ENCODE measurements at places on chromosomes 13 and 19.
A peak's percentile ranks its signal among the peaks of the same experiment; 100 is the strongest.

DNA sequence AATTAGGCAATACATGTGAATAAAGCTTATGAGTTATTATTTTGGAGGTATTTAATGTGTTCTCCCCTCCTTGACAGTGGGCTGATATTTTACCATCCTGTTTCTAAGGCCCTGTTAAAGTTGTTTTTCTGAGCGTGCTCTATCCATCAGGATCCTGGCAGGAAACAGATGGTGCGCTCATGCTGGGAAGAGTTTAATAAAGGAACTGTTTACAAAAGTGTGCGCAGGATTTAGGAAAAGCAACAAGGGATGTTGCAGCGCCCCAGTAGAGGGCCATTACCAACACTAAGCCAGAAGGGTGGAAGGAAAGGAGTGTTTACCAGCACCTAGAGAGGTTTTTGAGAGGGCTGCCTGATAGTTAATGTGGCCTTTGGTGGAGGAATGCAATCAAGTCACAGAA, 374.5 kb downstream of the KCNRG start:
- H3K36me3 ChIP-seq = no peaks in the 10 kb centered on the region
- no peak overlapping the region for H3K4me3 ChIP-seq
- no peak for DNase-seq
- H3K27me3 ChIP-seq = no peaks in the 10 kb centered on the region
- peaks cover 23% of the 10 kb centered on the region for H3K4me1 ChIP-seq

DNA sequence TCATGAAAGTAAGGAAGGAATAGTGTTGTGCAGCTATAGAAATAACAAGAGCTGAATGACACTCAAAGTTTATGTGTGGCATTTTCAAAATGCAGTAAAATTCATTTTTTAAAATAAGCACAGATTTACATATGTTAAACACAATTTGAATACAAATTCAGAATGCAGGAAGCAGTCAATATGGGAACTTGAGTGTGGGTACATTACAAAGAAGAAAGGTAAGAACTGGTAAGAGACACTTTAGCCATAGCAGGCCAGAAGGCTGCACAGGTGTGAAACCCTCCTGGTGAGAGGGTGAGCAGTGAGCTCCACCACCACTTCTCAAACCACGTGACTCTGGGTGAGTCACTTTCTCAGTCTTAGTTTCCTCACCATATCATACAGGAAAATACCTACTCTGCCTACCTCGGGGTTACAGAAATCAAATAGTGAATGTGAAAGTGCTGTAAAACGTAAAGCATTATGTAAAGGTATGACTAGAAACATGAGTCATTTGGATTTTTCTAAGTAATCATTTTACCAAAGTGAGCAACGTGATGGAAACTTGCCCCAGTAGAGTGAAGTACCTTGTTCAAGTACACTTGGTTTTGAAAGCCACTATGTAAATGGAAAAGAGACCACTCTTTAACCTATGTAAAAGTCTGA, 40.5 kb downstream of the USP12 start:
- no peaks in the 10 kb centered on the region for H3K36me3 ChIP-seq
- peak overlapping the region; percentile 51 for H3K4me3 ChIP-seq
- H3K27me3 ChIP-seq = no peaks in the 10 kb centered on the region
- peak overlapping the region; percentile 85 for H3K27ac ChIP-seq
- peak; percentile 69 for DNase-seq
- H3K4me1 ChIP-seq = peaks cover 73% of the 10 kb centered on the region

- H3K27me3 ChIP-seq = peaks cover 2% of the 10 kb centered on the region
- H3K4me3 ChIP-seq = no peak overlapping the region
- peaks cover 10% of the 10 kb centered on the region for H3K4me1 ChIP-seq
Observed at GRCh38 chr13:48727241-48728011, 73.7 kb downstream of the CYSLTR2 start.

GRCh38 chr13:110413016-110413675, 106.1 kb downstream of the COL4A2 start:
- H3K4me3 ChIP-seq = no peak overlapping the region
- no peak for DNase-seq
- H3K36me3 ChIP-seq = no peaks in the 10 kb centered on the region
- peaks cover 10% of the 10 kb centered on the region for H3K27me3 ChIP-seq
- H3K27ac ChIP-seq = no peak overlapping the region

DNA sequence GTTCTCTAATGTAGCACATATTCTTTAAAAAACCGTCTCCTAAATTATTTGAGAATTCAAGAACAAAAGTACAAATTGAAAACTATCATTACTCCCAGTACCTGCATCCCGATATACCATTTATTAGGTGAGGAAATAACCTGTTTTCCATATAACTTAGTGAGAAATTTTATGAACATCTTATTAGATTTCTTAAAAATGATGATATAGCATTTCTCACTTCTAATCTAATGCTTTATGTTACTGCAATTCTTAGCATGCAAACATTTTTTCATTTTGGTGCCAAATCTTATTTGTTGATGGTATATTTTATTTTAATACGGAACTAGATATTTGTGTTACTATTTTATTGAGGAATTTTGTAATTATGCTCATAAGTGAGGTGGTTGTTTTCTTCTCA, 1321.3 kb upstream of the SLC10A2 start:
- no peak overlapping the region for H3K27ac ChIP-seq
- no peak for DNase-seq
- H3K27me3 ChIP-seq = no peaks in the 10 kb centered on the region
- no peak overlapping the region for H3K4me3 ChIP-seq
- H3K36me3 ChIP-seq = no peaks in the 10 kb centered on the region
- no peaks in the 10 kb centered on the region for H3K4me1 ChIP-seq

DNA sequence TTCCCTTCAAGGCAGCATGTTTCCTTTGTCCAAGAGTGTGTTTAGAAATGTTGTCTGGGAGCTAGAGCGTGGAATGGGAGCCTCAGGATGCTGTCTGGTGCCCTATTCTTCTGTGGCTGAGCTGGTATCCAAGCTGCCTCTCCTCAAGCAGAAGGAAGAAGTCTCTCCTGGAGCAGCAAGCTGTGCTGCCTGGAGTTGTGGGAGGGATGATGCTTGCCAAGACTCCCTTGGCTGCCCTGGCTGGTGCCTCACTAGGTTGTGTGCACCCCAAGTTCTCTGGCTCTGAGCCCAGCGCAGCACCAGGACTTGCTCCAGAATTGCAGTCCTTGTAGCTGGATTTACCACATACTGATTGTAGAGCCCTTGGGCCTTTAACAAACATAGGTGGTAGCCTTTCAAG, 4.7 kb upstream of the CYP4F3 start:
- no peak overlapping the region for H3K27ac ChIP-seq
- DNase-seq = no peak
- H3K36me3 ChIP-seq = no peaks in the 10 kb centered on the region
- peaks cover 8% of the 10 kb centered on the region for H3K4me1 ChIP-seq
- H3K27me3 ChIP-seq = peaks cover 5% of the 10 kb centered on the region

DNA sequence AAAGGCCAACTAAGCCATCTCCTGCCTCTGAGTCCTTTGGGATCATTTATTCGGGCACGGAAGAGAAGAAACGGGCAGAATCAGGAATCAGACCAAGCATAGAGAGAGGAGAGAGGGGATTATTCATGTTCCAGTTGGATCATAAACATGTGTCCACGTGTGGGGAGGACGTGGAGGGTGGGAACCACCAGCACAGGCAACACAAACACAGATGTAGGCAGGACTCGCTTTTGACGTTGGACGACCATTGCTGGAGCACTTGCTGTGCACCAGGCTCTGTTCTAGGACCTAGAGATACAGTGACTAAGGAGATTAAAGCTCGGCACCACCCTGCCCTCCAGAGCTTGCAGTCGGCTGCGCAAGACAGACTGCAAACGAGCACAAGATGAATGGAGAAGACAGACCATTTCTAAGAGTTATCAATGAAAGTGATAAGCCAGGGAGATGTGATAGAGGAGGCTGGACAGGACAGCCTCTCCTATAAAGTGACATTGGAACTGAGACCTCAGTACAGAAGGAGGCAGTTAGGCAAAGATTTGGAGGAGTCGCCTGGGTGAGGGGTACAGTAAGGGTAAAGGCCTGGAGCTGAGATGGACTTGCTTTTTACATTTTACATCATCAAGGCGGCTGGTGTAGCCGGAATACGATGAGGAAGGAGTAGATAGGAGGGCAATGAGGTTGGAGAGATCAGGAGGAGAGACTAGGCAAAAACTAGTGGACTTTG, 716 bp downstream of the SH2D3A start:
- H3K36me3 ChIP-seq = no peaks in the 10 kb centered on the region
- DNase-seq = no peak
- H3K4me3 ChIP-seq = peak overlapping the region; percentile 92
- H3K4me1 ChIP-seq = peaks cover 36% of the 10 kb centered on the region

GRCh38 chr13:45328661-45329111, 12.3 kb downstream of the TPT1 start:
- no peaks in the 10 kb centered on the region for H3K36me3 ChIP-seq
- H3K4me1 ChIP-seq = peaks cover 54% of the 10 kb centered on the region
- H3K27ac ChIP-seq = no peak overlapping the region
- peaks cover 1% of the 10 kb centered on the region for H3K27me3 ChIP-seq
- H3K4me3 ChIP-seq = no peak overlapping the region
- no peak for DNase-seq

GRCh38 chr19:50717026-50717723, 2.4 kb downstream of the SHANK1 start:
- H3K4me3 ChIP-seq = peak overlapping the region; percentile 56

DNA sequence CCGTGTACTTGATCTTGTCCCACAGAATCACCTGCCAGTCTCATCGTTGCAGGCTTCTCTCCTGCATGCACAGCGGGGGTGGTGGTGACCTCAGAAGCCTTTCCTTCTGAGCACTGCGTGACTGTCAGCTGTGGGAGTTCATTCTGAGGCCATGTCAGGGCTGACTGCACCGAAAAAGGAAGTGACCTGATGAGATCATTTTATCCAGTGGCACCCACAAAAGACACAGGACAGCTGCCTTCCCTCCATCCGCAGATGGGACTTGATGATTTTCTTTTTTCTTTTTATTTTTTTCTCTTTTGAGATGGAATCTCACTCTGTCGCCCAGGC, 89.7 kb downstream of the RAB20 start:
- DNase-seq = no peak
- no peaks in the 10 kb centered on the region for H3K4me1 ChIP-seq
- no peaks in the 10 kb centered on the region for H3K27me3 ChIP-seq
- H3K36me3 ChIP-seq = no peaks in the 10 kb centered on the region
- no peak overlapping the region for H3K4me3 ChIP-seq

- no peak overlapping the region for H3K4me3 ChIP-seq
- DNase-seq = no peak
- H3K27me3 ChIP-seq = no peaks in the 10 kb centered on the region
- H3K4me1 ChIP-seq = no peaks in the 10 kb centered on the region
- no peak overlapping the region for H3K27ac ChIP-seq
- H3K36me3 ChIP-seq = no peaks in the 10 kb centered on the region
Observed at GRCh38 chr19:50745221-50745620, 22.1 kb downstream of the CLEC11A start.
